H9 (cell line): ENCODE measurements at places on chromosomes 2 and 18.

DNA sequence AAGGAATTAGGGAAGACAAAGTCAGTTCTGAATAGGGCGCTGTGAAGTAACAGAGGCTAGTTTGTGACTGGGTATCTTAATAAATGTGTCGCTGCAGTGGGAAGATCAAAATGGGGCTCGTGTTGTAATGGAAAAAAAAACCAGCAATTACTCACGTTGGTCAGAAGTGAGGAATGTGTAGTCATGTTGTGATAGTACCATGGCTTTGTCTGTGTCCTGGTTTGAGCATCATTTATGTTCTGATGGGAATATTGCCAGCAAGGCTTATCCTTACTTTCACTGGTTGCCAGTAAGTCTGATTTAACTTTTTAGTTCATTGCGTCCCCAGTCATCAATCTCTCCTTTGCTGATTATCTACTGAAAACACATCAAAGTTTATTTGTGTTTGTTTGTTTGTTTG is 467.6 kb downstream of the NYAP2 start:
- no peak for DNase-seq

- DNase-seq: no peak
These were observed 264.9 kb downstream of the MREG start for GRCh38 chr2:215748446-215748845.

DNA sequence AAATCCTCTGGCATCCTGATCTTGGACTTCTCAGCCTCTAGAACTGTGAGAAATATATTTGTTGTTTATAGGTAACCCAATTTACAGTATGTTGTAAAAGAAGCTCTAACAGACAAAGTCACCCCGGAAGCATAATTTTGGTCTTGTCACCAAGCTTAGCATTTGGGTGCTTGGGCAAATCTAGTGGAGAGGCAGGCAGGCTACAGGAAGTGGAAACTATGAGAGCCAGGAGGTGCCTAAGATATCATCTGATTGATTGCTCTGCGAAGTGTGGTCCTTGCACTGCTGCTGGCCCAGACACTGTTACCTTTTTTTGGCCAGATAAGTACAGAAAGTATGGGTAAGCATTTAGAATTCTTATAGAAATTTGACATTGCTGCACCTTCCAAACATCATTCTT is 102.9 kb downstream of the CDC42EP3 start:
- DNase-seq: no peak

DNA sequence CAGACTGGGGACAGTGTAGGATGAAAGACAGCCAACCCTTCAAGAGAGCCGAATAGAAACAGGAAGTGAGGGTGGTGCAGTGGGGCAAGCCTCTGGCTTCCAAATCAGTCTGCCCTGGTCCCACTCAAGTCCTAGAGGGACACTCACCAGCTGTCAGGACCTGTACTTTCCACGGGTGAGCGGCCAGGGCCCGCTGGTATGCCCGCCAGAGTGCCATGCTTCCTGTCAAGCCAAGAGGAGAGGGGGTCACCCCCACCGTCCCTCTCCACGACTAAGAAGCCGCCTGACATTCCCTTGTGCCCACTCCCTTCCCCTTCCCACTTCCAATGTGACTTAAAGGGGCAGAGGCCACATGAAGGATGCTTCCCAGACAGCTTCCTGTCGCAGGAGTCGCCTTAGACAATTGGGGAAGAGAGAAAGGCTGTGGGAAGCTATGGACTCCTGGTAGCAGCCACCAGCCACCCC is 564 bp downstream of the MPV17 start:
- DNase-seq: no peak

DNA sequence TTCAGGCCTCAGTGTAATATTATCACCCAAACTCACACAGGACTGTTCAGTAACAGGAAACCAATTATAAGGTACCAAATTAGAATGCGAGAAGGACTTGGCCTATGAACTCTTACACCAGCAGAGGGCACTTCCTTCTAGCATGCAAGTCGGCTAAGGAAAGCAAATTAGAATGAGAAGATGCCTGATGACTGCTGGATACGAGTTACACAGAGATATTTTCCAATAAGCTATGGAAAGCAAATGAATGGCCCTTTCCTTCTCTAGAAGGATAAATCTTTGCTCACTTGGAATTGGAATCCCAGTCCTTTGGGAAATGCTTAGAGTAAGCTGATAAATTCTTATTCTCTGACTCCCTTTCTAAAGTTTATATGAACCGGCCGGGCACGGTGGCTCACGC is 109.8 kb downstream of the AP1S3 start:
- peak; percentile 59 for DNase-seq

DNA sequence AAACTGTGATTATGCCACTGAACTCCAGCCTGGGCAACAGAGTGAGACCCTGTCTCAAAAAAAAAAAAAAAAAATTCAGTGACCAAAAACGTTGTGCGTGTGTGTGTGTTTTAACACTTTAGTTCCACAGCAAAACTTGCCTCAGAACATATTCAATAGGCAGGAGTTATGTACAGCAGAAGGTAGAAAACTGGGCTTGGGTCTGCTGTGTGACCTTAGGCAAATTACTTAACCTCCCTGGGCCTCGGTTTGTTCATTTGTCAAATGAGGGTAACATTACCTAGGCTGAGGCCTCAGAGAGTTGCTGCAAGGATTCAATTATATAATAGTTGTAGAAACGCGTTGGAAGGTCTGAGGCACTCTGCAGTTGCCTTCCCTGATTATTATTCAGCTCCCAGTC is 10.3 kb upstream of the SCG2 start:
- no peak for DNase-seq

GRCh38 chr18:38256366-38256765 is 690.8 kb upstream of the CELF4 start:
- no peak for DNase-seq

DNA sequence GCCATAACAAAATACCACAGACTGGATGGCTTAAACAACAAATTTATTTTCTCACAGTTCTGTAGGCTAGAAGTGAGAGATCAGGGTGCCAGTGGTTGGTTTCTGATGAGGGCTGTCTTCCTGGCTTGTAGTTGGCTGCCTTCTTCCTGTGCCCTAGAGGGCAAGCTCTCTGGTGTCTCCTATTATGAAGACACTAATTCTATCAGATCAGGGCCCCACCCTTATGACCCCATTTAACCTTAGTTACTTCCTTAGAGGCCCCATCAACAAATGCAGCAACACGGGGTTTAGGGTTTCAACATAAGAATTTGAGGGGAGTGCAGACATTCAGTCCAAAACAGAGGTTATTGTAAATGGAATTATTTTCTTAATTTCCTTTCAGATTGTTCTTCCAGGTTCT is 22.9 kb downstream of the CYP27A1 start:
- no peak for DNase-seq

GRCh38 chr2:38279201-38279600 is 97.9 kb downstream of the ATL2 start:
- no peak for DNase-seq

GRCh38 chr18:28032177-28032576 is 144.8 kb downstream of the CDH2 start:
- DNase-seq: no peak

DNA sequence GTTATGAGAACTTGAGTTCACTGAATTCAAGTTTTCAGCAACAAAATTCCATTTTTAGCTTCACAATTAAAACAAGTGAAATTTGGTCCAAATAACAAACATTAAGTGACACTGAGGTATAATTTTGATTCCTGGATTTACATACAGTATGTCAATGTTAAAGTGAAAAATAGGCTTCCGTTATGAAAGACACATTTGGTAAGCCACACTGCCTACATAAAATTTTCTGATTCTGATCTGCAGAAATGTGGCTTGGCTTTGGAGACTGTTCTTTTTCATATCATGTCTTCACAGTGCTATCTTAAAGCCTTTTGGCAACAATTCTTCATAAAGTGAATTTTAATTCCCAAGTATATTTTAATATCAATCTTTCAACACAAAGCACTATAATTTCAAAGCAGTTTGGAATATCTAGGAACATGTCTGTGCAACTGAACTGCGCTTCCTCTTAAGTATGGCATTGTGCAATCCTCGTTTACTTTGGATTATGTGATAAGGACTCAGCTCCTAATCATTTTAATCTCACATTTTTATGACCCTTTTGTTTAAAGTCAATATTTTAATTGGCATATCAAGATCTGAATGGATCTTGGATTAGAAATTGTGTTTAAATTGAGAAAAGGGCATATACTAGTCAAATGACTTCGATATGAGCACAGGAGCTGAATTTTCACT is 60.0 kb downstream of the RBMS1 start:
- no peak for DNase-seq

DNA sequence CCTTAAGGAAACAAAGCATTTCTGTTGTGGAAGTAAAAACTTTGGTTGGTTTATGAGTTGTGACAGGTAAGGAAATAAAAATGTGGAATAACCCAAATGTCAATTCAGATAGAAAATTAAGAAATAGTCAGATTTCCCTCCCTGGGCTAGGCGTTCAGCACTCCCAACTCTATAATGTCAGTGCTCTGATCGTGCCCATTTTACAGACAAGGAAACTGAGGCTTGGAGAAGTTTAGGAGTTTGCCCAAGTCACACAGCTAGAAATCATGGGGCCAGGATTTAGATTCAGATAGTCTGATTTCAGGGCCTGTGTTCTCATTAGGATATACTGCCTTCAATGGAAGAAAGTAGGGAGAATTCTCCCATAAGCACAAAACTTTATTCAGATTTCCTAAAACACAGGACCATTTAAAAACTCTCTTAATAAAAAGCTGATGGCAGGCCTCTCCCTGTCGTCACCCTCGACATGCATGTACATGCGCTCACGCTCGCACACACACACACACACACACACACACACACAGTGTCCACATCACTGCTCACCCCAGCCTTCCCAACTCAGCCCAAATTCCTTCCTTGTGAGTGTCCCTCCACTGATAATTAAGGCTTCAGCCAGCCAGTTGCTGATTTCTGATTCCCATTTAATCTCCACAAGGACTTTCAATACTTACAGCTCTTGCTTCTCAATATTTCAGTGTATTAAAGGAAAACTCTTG is 49.1 kb upstream of the SLC14A2 start:
- DNase-seq: no peak

- DNase-seq: no peak
These were observed 219.9 kb upstream of the RAB6C start for GRCh38 chr2:129759472-129760010.

- no peak for DNase-seq
These were observed 88.2 kb downstream of the DTNB start for GRCh38 chr2:25585189-25585588.

GRCh38 chr2:23566241-23567142 is 181.5 kb downstream of the KLHL29 start:
- peak; percentile 67 for DNase-seq

DNA sequence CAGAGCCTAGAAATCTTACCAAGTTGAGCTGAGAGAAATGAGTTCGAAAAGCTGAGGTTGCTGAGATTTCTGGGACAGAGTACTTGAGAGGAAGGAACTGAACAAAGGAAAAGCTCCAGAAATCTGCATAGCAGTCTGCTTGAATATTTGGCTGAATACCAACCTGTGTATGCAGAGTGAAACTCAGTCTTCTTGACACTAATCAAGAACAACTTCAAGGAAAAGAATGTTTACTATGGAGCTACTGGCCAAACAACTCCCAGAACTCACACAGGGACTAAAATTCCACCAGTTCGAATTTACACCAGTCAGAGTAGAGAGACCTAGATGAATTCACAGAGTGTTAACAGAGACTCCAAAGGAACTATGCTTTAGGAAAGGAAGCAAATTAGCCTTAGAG is 66.5 kb downstream of the USP37 start:
- no peak for DNase-seq

GRCh38 chr18:49030692-49031443 is 80.1 kb upstream of the SMAD7 start:
- no peak for DNase-seq

- peak; percentile 90 for DNase-seq
These were observed 101.9 kb downstream of the FOXI3 start for GRCh38 chr2:88350331-88351248.

- DNase-seq: peak; percentile 48
These were observed 348.9 kb upstream of the RAB12 start for GRCh38 chr18:8260319-8260718.

DNA sequence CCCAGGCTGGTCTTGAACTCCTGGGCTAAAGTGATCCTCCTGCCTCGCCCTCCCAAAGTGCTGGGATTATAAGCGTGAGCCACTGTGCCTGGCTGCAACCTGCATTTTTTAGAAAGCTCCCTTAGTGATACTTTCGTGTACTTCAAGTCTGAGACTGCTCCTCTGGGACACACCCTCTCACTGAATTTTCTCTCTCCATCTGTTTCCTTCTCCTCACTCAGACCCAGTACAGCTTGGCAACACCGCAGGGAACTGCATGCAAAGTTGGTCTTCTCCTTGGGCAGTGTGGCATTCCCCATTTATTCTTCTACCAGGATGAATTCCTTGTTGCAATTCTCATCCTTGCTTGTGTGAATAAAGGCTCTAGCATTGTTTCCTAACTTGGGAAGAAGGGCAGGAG is 175.9 kb downstream of the LPIN1 start:
- no peak for DNase-seq
